ENCODE measurements at places on chromosomes 4 and X. TPM values are rescaled to one million over a fixed set of nuclear protein-coding genes. Genes with fewer than 3 reads are reported as not detected.

DNA sequence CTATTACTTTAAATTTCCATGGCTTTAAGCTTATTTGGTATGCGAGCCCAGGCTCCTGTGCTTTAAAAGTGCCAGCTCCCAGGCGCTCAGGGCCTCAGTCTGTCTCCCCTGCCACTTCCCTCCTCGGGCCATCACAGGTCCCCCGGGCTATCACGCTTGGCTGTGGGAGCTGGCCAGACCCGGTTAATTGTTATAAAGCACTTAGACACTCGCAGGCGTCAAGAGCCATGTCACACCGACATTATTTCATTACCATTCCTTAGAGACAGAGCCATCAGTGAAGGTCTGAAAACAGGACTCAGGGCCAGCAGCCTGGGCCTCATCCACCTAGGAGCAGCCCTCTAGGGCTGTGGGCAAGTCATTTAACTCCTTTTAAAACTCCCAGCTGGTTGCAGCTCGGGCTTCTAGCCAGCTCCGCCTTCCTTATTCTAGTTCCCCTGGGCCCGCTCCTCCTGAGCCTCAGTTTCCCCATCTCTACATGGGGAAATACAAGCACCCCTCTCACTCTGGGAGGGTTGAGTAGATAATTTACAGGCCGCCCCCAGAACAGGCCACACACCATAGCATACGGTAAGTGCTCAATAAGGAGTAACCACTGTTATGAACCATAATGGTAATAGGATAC, 99.0 kb downstream of the HMX1 start:
- H3K4me1 ChIP-seq = no peaks in the 10 kb centered on the region
- H3K27me3 ChIP-seq = no peaks in the 10 kb centered on the region
- no peak overlapping the region for H3K4me3 ChIP-seq
- DNase-seq = no peak

- no peaks in the 10 kb centered on the region for H3K36me3 ChIP-seq
- H3K4me3 ChIP-seq = no peak overlapping the region
- no peak overlapping the region for H3K27ac ChIP-seq
Observed at GRCh38 chr4:53919535-53919934, 144.9 kb downstream of the CHIC2 start.

DNA sequence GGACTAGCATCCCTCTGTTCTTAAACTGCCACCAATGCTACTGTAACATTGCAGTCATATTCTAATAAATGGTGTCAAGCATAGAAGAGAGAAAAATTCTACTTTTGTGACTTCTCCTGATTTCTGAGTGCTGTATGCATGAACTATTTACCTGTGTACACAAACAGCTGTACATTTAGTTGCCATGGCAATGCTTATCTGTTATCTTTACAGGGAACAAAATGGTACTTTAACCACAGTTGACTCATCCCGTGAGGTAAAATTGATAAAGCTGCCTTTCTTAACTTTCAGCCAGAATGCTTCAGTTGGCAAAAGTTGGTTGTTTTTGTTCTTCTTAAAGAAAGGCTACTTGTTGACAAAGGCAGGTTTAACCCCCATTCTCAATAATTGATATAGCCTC, 587.5 kb upstream of the MAGEB2 start:
- H3K36me3 ChIP-seq = no peaks in the 10 kb centered on the region
- H3K27ac ChIP-seq = no peak overlapping the region
- DNase-seq = no peak
- H3K4me1 ChIP-seq = no peaks in the 10 kb centered on the region
- no peaks in the 10 kb centered on the region for H3K27me3 ChIP-seq

GRCh38 chr4:187283201-187283955, 559.7 kb upstream of the FAT1 start:
- H3K4me3 ChIP-seq = no peak overlapping the region
- no peak for DNase-seq
- H3K27ac ChIP-seq = no peak overlapping the region
- H3K36me3 ChIP-seq = no peaks in the 10 kb centered on the region
- no peaks in the 10 kb centered on the region for H3K4me1 ChIP-seq

- no peak for DNase-seq
- H3K4me3 ChIP-seq = no peak overlapping the region
- no peak overlapping the region for H3K27ac ChIP-seq
- H3K4me1 ChIP-seq = no peaks in the 10 kb centered on the region
Observed at GRCh38 chrX:39969099-39969818, 128.5 kb downstream of the BCOR start.

DNA sequence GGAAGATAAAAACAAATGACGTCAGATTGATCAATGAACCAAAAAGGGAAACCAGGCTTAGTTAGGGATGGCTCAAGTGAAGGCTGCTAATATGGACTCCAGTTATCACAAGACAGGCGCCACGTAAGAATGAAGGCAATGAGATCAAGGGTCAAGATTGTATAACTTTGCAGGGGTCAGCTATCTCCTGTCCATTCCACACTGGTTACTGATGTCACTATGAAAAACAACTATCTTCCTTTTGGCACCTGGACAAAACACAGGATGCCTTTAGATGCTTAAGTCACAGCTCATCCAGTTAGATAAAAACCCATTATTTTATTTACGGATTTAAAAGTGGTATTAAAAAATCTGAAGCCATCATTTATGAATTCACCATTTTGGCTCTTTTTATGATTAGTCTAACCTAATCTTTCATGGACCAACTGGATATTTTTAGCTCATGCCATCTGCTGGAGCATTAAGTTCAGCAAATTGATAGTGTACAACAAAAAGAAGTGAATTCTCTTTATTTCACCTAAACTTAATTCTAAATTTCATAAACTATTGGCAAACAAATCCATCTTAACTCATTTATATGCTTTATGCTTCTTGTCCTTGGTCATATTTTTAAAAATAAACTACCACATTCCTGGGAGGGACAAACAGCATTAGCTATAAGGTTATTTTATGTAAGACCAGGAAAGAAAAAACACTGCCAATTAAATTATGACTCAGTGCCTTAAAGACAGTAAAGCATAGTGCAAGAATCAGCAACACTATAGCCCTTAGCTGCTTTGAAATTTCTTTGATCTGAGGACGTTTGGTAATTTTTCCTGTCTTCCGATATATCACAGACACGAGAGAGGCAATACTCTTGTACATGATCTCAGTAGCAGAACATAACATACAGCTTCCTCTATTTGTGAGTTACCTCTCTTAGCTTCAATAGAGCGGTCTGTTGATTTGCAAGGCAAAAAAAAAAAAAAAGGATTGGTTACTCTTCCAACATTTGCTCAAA, 27.0 kb downstream of the DHX15 start:
- no peaks in the 10 kb centered on the region for H3K4me1 ChIP-seq
- no peak overlapping the region for H3K4me3 ChIP-seq
- no peaks in the 10 kb centered on the region for H3K36me3 ChIP-seq
- H3K27me3 ChIP-seq = no peaks in the 10 kb centered on the region

DNA sequence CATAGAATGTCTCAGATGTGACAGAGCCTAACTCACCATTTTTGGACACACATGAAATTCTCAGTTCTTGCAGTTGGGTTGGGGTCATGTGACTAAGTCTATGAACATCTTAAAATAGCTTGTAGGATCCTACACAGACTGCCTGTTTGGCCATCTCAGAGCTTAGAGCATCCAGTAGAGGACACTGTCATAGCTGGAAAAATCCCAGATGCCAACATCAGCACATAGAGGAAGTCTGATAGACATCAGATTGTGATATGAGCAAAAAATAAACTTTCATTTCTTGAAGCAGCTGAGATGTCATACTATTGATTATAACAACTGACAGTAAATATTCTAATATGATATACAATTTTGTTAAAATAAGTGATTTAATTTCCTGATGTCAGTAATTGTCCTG, 207.1 kb downstream of the TRAM1L1 start:
- no peaks in the 10 kb centered on the region for H3K36me3 ChIP-seq
- no peak overlapping the region for H3K27ac ChIP-seq
- H3K27me3 ChIP-seq = no peaks in the 10 kb centered on the region
- no peak overlapping the region for H3K4me3 ChIP-seq
- no peak for DNase-seq
- no peaks in the 10 kb centered on the region for H3K4me1 ChIP-seq

DNA sequence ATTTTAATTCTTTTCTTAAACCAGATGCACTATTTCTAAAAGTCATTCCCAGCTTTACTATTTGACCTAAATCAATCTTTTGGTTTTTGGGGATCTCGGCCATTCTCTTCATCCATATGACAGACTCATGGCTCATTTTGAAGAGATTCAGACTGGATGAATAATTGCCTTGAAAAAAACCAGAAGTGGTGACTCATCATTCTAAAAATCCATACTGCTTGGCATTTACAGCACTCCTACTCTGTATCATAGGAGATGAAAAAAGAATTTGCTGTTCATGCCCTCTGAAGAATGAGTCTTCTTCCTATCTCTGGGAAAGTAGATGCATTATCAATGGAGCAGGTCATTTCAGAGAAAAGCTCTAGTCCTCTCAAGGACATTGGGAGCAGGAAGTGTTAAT, 220.5 kb upstream of the RPS6KA3 start:
- no peak for DNase-seq
- no peak overlapping the region for H3K4me3 ChIP-seq
- no peaks in the 10 kb centered on the region for H3K4me1 ChIP-seq
- H3K27ac ChIP-seq = no peak overlapping the region

GRCh38 chrX:29155286-29155685, 568.0 kb downstream of the IL1RAPL1 start:
- DNase-seq = no peak
- H3K27me3 ChIP-seq = peaks cover 4% of the 10 kb centered on the region
- no peak overlapping the region for H3K4me3 ChIP-seq
- H3K4me1 ChIP-seq = no peaks in the 10 kb centered on the region

DNA sequence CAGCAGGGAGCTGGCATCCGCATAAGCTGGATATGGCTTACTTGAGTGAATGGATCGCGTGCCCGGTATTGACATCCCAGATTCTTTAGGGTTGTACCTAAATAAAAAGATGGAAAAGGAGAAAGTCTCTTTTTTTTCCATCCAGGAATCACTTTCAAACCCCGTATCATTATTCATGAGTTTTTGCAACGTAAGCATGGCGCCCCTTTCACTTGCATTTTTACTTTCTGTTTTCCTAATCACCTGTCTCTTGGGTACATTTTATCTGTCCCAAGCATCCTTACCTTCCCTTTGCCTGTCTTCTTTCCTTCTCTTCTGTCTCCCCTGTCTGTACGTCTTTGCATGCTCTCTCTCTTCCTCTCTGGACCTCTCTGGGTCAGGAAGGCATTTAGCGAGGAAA, 128.6 kb downstream of the CPE start:
- H3K4me3 ChIP-seq = no peak overlapping the region
- no peak for DNase-seq
- no peaks in the 10 kb centered on the region for H3K4me1 ChIP-seq
- H3K27ac ChIP-seq = no peak overlapping the region
- H3K36me3 ChIP-seq = no peaks in the 10 kb centered on the region

- H3K4me1 ChIP-seq = no peaks in the 10 kb centered on the region
- H3K27me3 ChIP-seq = no peaks in the 10 kb centered on the region
- H3K27ac ChIP-seq = no peak overlapping the region
- no peak for DNase-seq
Observed at GRCh38 chr4:83906561-83906960, 370.7 kb downstream of the GPAT3 start.

DNA sequence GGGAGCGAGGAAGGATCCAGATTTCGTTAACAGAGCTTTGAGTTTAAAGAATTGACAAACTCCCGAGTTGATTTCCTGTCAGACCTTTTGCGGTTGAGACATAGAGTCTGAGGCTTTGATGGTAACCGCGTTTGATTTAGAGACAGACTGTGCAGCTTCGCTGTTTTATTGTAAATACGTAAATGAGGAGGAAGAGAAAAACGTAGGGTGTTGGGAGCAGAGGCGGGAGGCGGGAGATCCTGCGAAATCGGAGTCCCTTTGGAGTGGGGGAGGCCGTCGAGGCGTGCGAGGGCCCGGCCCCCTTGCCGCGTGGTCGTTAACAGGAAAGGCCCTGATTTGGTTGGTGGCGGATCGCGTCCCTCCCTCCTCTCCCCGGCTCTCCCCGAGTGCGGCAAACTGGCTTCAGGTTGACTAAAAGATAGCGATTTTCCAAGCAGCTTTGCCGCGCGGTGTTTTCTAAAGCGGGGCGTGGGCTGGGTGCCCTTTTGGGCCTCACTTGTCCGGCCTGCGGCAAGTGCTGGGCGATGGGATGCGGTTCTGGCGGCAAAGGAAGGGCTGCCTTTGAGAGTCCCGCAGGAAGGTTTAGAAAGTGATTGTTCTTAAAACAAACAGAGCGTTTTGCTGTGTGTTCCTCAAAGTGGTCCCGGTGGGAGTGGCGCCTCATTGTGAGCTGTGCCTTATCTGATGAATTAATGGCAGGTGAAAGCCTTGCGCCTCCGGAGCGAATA, 857 bp downstream of the SCML1 start:
- no peaks in the 10 kb centered on the region for H3K4me1 ChIP-seq
- no peaks in the 10 kb centered on the region for H3K36me3 ChIP-seq
- peak; percentile 35 for DNase-seq
- H3K27ac ChIP-seq = peak overlapping the region; percentile 92

GRCh38 chr4:124111922-124112321, 600.6 kb downstream of the ANKRD50 start:
- no peak overlapping the region for H3K4me3 ChIP-seq
- no peaks in the 10 kb centered on the region for H3K27me3 ChIP-seq
- no peaks in the 10 kb centered on the region for H3K36me3 ChIP-seq
- DNase-seq = no peak

- H3K27me3 ChIP-seq = no peaks in the 10 kb centered on the region
- no peaks in the 10 kb centered on the region for H3K36me3 ChIP-seq
- peak overlapping the region; percentile 80 for H3K27ac ChIP-seq
- H3K4me1 ChIP-seq = no peaks in the 10 kb centered on the region
- DNase-seq = no peak
- H3K4me3 ChIP-seq = no peak overlapping the region
Observed at GRCh38 chr4:76641351-76641750, 206.3 kb downstream of the SHROOM3 start.

DNA sequence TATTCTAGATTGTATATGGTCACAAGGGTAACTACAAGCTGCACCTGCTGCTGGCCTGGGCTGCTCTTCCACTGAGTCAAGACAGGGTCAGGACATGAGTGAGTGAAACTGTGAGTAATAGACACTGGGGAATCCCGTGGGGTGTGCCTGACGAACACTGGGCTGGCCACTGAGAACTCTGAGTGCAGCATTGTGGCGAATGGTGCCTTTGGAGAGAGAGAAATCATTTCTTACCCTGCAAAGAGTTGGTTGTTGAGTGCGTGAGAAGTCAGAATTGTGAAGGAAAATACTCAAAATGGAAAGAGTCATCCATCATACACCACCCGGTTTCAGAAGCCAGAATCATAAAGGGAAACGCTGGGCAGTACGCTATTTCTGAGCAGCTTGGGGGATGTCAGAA, 43.1 kb upstream of the LSM6 start:
- H3K4me1 ChIP-seq = no peaks in the 10 kb centered on the region
- H3K36me3 ChIP-seq = no peaks in the 10 kb centered on the region
- no peak overlapping the region for H3K27ac ChIP-seq
- H3K4me3 ChIP-seq = no peak overlapping the region

The UGT2B15 gene
- 0.98 TPM for total RNA-seq

The GRID2 gene
- under 0.01 TPM for total RNA-seq

The IL3RA gene
- 2.9 TPM for total RNA-seq

The MUC7 gene
- total RNA-seq = not detected

The CT47B1 gene
- not detected for total RNA-seq

The FAM184B gene
- 0.33 TPM for total RNA-seq

The CYBB gene
- 25.5 TPM for total RNA-seq

The MGAT4D gene
- total RNA-seq = not detected

The TMSB15A gene
- total RNA-seq = 1.6 TPM

Measured in breast epithelium (tissue), 4 donors.